Suppressor macrophage treated with lipopolysaccharide for 4 hours (primary cell): ENCODE measurements at places on chromosomes 13 and 19.

- DNase-seq: no peak
Measured at GRCh38 chr19:41149831-41150230, 35.6 kb downstream of the CYP2F1 start.

DNA sequence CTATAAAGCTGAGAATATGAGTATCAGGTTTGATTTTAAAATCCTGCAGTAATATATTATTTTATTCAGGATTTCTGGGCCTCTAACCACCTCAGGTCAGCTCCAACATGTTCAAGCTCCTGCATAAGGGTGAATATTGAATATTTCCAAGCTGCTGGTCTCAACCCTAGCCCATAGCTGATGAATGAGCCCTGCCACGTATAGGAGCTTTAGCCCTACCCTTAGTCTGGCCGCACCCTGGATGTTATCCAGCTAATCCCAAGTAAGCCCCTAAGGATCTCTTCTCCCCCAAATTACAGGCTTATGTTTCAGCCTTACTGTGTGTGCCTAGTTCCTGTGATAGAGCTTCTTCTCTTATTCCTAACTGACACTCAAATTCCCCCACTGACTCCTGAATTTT is 240.6 kb downstream of the KCTD12 start:
- DNase-seq: no peak

GRCh38 chr19:10334588-10335351 is 1.4 kb upstream of the RAVER1 start:
- DNase-seq: peak; percentile 54

DNA sequence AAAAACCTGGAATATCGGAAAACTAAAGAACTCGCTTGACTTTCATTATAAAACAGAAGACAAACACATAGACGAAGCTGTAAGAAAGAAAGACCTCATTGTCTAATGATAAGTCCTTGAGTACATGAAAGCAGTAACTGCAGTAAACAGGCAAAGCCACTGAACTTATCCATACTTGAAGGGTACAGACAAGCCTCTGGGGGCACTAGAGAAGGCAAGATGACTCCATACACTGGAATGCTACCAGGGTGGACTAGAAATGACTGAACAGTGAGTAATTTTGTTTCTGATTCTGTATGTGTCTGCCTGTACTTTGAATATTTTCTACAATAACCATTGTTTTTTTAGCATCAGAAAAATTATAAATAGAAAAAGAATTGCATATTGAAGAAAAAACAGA is 507.9 kb downstream of the UQCRFS1 start:
- DNase-seq: no peak
